Muscle of back (tissue), 13 donors: ENCODE measurements at places on chromosomes 4 and X. TPM values are rescaled to one million over a fixed set of nuclear protein-coding genes. Genes with fewer than 3 reads are reported as not detected.

VSIG4 gene
- polyA plus RNA-seq = 14.8 TPM

GLRB gene
- polyA plus RNA-seq = 4.8 TPM

SULT1E1 gene
- polyA plus RNA-seq = 29.1 TPM

HSFX4 gene
- 2.7 TPM for polyA plus RNA-seq

SH3BGRL gene
- 78.0 TPM for polyA plus RNA-seq

CFI gene
- polyA plus RNA-seq = 5.0 TPM

TFE3 gene
- polyA plus RNA-seq = 17.6 TPM

IGFBP7 gene
- 127 TPM for polyA plus RNA-seq

TXLNG gene
- 7.8 TPM for polyA plus RNA-seq

NKRF gene
- polyA plus RNA-seq = 6.2 TPM

MGST2 gene
- polyA plus RNA-seq = 50.3 TPM

TREX2 gene
- polyA plus RNA-seq = 0.41 TPM

FGFRL1 gene
- polyA plus RNA-seq = 212 TPM

GAGE12H gene
- not detected for polyA plus RNA-seq

STPG2 gene
- polyA plus RNA-seq = not detected

CNGA1 gene
- 1.4 TPM for polyA plus RNA-seq

ENPEP gene
- 17.1 TPM for polyA plus RNA-seq

NPFFR2 gene
- 0.44 TPM for polyA plus RNA-seq

OTUD4 gene
- 98.5 TPM for polyA plus RNA-seq

FGG gene
- not detected for polyA plus RNA-seq

HTR2C gene
- polyA plus RNA-seq = not detected

ARHGEF38 gene
- 2.0 TPM for polyA plus RNA-seq

NPNT gene
- polyA plus RNA-seq = 165 TPM

MAMLD1 gene
- polyA plus RNA-seq = 14.5 TPM

ARSD gene
- polyA plus RNA-seq = 10.5 TPM

LANCL3 gene
- 0.44 TPM for polyA plus RNA-seq

CCNQ gene
- 11.4 TPM for polyA plus RNA-seq

TMEM31 gene
- 1.0 TPM for polyA plus RNA-seq

C4orf54 gene
- polyA plus RNA-seq = 128 TPM

LAGE3 gene
- 10.0 TPM for polyA plus RNA-seq

AFAP1 gene
- polyA plus RNA-seq = 32.8 TPM

GRIA2 gene
- 10.7 TPM for polyA plus RNA-seq

LARP1B gene
- polyA plus RNA-seq = 23.3 TPM

ADH7 gene
- polyA plus RNA-seq = not detected

CSTF2 gene
- polyA plus RNA-seq = 9.9 TPM

RNF175 gene
- polyA plus RNA-seq = 0.63 TPM

ADH4 gene
- polyA plus RNA-seq = not detected

KLHL5 gene
- 17.1 TPM for polyA plus RNA-seq

SSX1 gene
- not detected for polyA plus RNA-seq

GPR34 gene
- 6.7 TPM for polyA plus RNA-seq

MID2 gene
- 8.7 TPM for polyA plus RNA-seq

SMR3B gene
- not detected for polyA plus RNA-seq

DUSP21 gene
- polyA plus RNA-seq = not detected

ENOPH1 gene
- polyA plus RNA-seq = 32.5 TPM

TRIM61 gene
- polyA plus RNA-seq = 2.2 TPM

CA5B gene
- 5.6 TPM for polyA plus RNA-seq

FUNDC1 gene
- 12.4 TPM for polyA plus RNA-seq

MAP3K15 gene
- 0.83 TPM for polyA plus RNA-seq

GAGE12C gene
- not detected for polyA plus RNA-seq

RBM10 gene
- polyA plus RNA-seq = 33.7 TPM

LEF1 gene
- polyA plus RNA-seq = 50.8 TPM

BBS7 gene
- polyA plus RNA-seq = 16.5 TPM

DCLK2 gene
- 10.2 TPM for polyA plus RNA-seq

RNF128 gene
- 0.07 TPM for polyA plus RNA-seq

TAF7L gene
- 0.20 TPM for polyA plus RNA-seq
